Activated CD4-positive, CD25-positive, alpha-beta regulatory T cell treated with anti-CD3 and anti-CD28 coated beads, Interleukin-2, amount 50 U/mL, for 16 hours (primary cell): ENCODE measurements at places on chromosomes 3 and 15.

DNA sequence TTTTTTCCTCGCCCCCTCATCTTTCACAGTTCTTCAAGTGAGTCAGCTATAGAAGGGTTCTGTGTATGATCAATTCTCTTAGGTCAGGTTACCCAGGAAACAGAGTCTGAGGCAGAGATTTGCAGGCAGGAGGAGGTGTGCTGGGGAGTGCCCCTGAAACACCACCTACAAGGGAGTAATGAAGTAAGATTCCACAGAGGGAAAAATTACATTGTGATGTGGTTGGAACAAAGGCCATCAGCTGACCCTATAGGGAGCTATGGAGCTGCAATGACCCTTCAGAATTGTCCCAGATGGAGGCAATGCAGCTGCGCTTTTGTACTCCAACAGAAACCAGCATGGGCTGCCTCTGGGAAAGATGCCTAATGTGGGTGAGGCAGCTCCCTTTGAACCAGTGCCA is 142.2 kb upstream of the CNTN3 start:
- no peak for DNase-seq

DNA sequence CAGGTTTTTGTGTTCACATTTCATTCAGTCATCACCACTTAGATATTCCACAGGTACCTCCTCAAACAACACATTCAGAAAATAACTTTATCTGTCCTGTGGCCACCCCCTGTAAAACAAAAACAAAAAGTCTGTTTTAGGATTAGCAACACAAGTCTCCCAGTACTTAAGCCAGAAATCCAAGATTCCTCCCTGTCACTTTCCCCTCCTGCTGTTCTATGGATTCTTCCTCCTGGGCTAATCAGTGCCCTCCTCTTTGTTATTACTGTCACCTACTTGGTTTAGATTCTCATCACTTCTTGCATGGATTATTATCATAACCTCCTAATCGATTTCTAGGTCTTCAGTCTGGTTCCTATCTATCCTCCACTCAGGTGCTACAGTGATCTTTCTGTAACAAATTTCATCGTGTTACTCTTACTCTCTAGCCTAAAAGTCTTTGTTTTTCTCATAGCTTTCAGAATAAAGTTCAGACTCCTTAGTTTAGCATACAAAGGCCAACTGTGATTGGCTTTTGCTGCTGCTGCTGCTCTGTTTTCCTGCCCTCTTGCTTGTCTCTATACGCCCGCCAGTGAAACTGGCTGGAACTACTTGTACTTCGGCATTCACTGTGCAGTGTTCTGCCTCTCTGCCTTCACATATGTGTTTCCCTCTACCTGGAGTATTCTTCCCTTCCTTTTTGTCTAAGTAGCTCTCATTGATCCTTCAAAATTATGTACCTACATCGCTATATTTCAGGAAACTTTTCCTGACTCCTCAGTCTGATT is 32.2 kb downstream of the PPP2R3A start:
- no peak for DNase-seq

GRCh38 chr15:96521386-96521785 is 190.9 kb downstream of the NR2F2 start:
- no peak for DNase-seq

DNA sequence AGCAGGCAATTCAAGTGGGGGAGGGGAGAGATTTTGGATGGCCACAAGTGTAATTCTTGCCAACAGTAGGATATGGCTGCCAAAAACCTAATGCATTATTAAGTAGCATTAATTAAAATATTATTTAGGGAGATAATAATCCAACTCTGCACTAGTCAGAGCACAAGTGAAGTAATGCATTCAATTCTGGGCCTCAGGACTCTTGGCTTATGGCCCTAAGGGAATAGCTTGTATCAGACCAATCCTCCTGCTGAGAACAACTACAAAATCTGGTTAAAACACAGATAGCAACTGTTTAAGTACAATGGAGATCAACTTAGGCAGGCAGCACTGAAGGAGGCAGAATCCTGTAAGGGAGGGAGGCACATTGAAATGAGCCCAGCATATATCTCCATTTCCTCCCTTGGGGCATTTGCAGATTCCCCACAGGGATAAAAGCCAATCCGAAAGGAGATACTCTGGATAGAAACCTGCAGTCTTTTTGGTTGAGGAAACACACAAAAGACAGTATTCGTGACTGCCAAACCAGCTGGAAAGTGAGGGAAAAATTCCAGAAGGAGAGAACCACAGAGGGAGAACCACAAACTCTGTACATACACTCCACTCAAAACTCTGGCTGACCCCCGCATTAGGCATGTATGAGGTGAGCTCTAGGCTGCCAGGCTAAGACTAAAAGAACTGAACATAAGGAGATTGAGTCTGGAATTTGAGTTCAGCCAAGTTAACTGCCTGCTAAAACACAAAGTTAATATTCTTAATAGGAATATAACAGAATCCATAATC is 57.4 kb downstream of the ETFA start:
- no peak for DNase-seq

DNA sequence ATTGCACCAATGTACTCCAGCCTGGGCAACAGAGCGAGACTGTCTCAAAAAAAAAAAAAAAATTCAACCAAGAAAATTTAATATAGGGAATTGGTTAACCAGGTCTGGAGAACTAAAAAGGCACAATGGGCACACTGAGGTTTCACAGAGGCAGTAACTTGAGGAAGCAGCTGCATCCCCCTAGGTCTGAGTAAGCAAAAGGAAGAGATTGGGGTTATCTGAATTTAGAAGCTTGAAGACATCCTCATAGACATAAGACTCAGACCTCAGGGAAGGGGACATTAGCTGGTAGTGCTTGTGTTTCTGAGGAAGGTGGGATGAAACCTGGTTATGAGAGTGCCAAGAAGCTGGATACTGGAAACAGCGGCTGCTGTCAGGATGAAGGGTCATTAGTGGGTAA is 50.1 kb upstream of the LEKR1 start:
- DNase-seq: no peak

GRCh38 chr3:59243476-59243875 is 193.7 kb upstream of the CFAP20DC start:
- DNase-seq: no peak

DNA sequence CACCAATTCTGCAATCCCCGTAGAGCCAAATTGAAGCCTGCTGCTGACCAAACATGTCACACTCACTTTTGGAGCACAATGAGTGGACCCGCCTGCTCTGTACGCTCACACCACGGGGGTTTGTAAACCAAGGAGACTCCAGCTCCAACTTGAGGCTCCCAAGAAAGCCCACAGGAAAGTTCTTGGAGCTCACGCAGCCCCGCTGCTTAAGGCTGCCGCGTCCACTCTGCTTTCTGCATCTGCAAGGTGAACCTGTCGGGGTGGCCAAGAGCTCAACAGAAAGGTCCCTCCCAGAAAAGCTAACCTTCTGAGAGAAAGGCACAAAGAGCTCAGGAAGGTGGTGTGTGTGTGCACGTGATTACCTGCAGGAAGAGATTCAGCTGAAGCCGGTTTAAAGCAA is 94.9 kb downstream of the PCSK6 start:
- no peak for DNase-seq

DNA sequence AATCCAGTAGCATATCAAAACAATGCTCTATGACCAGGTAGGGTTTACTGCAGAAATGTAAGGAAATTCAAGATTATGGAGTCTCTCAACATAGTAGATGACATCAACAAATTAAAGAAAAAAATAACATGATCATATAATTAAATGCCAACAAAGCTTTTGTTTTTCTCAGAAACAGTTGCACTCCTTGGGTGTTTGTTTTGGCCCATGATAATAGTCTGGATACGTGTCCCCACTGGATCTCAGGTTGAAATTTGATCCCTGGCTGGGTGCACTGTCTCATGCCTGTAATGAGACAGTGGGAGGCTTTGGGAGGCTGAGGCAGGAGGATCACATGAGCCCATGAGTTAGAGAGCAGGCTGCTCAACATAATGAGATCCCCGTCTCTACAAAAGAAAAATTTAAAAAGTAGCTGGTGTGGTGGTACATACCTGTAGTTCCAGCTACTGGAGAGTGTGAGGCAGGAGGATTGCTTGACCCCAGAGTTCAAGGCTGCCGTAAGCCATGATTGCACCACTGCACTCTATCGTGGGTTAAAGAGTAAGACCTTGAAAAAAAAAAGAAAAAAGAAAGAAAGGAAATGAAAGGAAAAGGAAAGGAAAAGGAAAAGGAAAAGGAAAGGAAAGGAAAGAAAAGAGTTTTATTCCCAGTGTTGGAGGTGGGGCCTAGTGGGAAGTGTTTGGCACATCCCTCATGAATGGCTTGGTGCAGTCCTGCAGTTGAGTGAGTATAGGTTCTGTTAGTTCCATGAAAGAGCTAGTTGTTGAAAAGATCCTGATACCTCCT is 53.3 kb upstream of the FOXB1 start:
- DNase-seq: no peak

GRCh38 chr15:55255714-55256113 is 33.9 kb downstream of the RAB27A start:
- DNase-seq: no peak

- DNase-seq: no peak
Measured at GRCh38 chr3:48190911-48191310, 2.7 kb upstream of the CDC25A start.

GRCh38 chr3:65351753-65352152 is 664.0 kb upstream of the ADAMTS9 start:
- no peak for DNase-seq

DNA sequence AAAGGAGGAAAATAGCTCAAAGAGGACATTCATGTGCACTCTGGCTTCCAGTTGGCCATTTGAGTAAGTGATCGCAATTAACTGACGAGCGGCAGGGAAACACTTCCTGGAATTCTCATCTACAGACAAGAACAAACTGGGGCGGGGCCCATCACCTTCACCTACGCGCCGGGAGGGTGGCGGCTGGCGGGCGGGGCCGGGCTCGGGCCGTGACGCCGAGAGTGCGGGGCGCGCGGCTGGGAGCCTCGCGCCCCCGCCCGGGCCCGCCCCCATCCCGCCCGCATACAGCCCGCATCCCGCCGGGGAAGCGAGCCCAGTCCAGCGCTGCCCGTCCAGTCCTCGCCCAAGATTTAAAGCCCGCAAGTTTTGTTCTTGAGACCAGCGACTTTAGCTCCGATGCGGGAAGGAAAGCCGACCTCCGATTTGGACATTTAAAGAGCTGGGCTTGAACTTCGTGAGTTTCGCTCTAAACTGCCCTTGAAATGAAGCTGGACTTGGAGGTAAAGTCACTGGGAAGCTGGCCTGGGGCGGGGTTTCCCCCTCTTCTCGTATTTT is at the start of gene B3GNT5:
B3GNT5 (plus strand) TSS at position 281 of the 555 bp plus-strand sequence. CDS start 16,546 bp downstream, outside the sequence.
- no peak for DNase-seq

GRCh38 chr3:34394978-34395748 is 596.7 kb downstream of the PDCD6IP start:
- DNase-seq: no peak

DNA sequence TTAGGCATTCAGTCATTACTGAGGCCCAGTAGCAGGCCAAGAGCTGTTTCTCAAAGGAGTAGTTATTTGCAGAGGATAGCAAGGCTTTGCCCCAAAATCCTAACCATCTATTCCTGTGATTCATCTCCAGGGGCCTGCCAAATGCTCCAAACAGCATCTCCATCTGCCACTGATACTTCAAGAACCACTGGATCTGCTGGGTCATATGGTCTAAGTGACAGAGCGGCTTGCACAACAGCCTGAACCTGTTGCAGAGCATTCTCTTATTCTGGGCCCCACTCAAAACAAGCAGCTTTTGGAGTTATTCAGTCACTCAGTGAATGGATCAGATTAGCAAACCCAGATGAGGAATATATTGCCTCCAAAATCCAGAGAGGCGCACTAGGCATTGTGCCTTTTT is 68.8 kb upstream of the ALDH1A3 start:
- no peak for DNase-seq

DNA sequence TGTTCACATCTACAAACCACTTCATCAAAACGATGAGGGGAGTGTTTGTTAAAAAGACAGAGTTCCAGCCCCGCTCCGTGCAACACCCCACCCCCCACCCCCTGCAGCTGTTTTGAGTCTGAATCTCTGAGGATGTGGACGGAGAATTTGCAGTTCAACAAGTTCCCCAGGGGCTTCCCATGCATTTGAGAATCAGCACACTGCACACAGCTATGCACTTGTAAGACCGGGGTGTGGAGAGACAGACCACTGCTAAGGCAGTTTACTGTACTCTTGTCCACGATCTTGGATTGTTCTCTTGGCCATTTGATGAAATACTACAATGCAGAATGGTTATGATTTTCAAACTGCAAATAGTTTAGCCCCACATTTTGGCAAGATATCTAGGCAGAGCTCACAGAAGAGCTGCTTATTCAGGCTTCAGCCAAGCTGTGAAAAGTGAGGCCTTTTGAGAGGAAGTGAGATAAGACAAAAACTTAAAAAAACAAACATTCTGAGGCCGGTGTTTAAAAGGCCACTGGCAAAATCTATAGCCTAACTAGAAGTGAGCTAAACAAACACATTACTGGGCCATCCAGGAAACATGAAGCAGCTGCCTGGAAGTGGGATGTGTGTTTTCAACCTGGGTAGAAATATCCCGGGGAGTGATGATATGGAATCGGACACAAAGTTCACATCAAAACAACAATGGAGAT is 308.2 kb upstream of the ADAMTS9 start:
- no peak for DNase-seq

DNA sequence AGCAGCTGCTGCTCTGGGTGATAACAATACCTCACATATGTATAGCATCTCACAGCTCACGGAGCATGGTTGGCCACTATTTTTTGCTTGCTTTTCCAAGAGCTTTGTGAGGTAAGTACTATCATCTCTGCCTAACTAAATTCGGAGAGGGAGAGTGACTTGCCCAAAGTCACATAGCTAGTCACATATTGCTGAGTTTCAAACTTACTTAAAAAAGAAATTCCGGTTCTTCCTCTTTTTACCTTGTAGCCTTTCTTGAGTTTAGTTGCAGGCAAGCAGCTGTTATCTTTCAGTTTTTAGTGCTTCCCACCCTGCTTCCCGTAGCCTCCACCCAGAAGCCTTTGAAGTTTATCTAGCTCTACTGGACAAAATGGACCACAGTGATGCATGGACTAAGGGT is 309.2 kb downstream of the PDCD6IP start:
- no peak for DNase-seq

DNA sequence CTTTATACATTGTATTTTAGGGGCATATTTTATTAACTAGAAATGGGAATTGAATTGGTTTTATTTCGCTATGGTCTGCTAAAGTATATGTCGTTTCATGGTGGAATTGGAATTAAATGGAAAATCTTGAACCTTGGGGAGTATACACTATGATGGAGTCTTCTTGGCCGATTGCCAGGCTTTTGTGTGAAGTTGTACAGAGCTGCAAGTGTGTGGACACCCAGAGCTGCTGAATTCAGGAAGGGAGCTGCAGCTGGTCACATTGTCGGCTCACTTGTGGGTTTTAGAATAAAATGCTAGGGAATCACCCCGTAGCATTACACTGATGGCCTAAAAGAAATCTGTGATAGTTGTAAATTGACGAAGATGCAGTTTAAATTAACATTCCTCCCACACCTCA is 35.1 kb downstream of the USP3 start:
- DNase-seq: no peak

- no peak for DNase-seq
Measured at GRCh38 chr3:65604863-65605526, 433.7 kb downstream of the MAGI1 start.

- no peak for DNase-seq
Measured at GRCh38 chr3:106685745-106686144, 691.5 kb upstream of the CCDC54 start.
